ENCODE measurements at places on chromosomes 5 and 9.

DNA sequence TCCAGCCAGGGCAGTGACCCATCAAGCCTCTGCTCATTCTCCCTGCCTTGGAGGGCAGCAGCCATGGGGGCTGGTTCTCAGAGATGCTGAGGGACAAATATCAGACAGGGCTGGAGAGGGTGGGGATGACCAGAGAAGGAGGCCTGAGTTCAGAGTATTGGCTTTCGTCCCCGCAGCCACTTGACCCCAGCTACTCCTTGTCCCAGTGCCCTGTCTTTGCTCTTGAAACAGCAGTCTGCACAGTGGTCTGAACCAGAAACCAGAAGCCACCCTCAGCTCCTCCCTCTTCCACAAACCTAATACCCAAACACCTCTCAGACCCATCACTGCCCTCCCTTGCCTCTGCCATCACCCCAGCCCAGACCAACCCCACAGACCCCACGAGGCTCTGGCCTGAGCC, 36.3 kb upstream of the SMIM23 start:
- no peak for DNase-seq

DNA sequence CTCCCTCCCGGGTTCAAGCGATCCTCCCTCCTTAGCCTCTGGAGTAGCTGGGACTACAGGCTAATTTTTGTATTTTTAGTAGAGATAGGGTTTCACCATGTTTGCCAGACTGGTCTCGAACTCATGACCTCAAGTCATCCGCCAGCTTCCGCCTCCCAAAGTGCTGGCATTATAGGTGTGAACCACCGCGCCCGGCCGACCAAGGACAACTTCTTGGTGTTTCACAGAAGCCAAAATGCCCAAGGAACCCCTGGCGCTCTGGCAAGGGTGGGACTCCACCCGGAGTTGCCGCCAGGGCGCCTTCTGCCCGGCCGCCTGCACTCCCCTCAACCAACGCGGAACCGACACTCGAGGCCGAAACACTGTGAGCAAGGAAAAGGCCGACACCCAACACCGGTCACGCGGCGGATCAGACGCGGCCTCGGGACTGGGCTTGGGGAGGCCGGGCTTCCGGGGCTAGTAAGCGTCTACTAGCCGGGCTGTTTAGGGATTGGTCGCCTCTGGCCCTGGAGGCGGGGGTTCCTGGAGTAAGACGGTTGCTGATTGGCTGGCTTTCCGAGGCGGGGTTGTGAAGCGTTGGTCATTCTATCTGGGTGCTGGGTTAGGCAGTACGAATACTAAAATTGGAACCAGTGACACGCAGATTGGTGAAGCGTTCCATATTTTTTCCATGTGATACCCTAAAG, 7.7 kb upstream of the CFAP157 start:
- peak; percentile 95 for DNase-seq

GRCh38 chr9:112061152-112061740, 113.9 kb downstream of the SUSD1 start:
- DNase-seq: peak; percentile 47

DNA sequence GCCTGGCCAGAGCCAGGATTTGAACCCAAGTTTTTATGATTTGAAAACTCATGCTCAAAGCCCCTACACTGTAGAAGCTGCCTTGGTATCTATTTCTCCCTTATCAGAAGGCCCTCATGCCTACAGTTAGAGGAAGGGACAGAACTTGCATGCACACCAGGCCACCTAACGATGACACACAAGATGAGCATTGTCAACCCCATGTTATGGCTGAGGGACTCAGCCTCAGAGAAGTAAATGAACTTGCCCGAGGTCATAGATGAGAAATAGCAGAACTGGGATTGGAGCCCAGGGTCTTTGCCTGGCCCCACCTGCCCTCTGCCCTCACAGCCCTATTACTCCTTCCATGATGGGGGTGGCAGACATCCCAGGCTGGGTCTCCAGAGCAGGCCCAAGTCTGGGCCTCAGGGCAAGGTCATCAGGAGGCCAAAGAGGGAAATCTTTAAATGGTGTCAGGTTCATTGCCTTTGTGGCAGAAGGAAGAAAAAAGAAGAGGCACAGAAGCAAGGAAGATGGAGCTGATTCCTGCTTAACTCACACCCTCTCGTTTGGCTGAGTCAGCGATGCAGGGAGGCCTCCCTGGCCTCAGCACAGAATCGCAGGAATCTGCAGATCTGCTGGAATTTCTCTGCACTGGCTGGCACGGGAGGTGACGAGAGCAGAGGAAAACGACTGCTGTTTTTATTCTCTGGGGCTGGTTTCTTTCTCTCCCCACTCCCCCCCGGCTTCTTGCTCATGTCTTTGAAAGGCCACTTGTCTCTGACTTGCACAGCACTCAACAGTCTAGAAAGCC, 20.6 kb upstream of the CRB2 start:
- DNase-seq: no peak
